ENCODE measurements at places on chromosomes 7 and 10. TPM values are rescaled to one million over a fixed set of nuclear protein-coding genes. Genes with fewer than 3 reads are reported as not detected.
A peak's percentile ranks its signal among the peaks of the same experiment; 100 is the strongest.

DNA sequence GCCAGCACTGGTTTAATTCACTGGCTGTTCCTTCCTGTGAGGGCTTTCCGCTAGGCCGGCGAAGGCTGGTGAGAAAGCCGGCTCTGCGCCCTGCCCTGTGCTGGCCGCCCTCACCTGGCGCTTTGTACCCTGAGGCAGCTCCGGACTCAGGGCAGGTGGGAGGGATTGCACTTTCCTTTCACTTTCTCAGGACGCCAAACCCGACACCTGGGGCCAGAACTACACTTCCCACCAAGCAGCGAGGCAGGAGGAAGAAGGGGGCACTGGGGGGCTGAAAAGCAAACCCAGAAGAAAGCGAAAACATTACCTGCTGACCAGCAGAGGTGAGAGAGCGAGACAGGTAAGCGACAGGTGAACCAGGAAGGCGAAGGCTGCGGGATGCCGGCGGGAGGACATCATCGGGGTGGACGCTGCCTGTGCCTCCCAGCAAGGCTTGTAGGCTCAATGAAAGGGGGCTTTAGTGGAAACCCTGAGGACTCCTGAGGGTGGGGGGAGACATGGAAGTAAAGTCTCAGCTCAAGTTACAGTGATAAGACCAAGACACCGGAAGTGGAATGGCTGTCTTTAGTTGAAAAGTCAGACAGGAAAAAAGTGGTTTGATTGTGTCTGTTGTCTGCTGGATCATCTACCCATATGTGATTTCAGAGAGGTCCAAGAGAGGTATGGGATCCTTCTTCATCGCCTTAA lies at the start of gene RAB19:
Gene RAB19 (plus strand): TSS at position 181 of the 687 bp plus-strand sequence. CDS start 3,589 bp downstream, outside the sequence.
- no peak for DNase-seq

Gene RNF32
- total RNA-seq, result 3.2 TPM

GRCh38 chr7:1987084-1987535 lies 245.6 kb downstream of the MAD1L1 start:
- DNase-seq, result no peak

- no peak for DNase-seq
These were observed 87.8 kb upstream of the LRRTM3 start for GRCh38 chr10:66837990-66838389.

- peak; percentile 4 for DNase-seq
These were observed 66.0 kb downstream of the IPMK start for GRCh38 chr10:58201704-58202103.

Data from GM12878 (cell line).